ENCODE measurements at places on chromosomes 4 and X.

DNA sequence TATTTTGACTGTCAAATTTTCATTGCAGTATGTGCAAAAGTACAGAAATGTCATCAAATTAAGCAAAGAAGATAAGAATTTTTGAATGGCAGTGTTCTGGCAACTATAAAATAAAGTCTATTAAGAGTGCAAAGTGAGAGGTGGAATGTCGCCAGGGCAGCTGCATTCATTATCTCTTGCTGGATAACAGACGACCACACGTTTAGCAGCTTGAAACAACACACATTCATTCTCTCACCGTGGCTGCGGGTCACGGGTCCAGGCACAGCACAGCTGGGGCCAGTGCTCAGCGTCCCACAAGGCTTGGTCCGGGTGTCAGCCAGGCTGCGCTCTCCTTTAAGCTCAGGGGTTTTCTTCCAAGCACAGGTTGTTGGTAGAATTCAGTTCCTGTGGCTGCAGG lies 113.9 kb downstream of the GPR143 start:
- H3K27ac ChIP-seq: no peak overlapping the region
- no peaks in the 10 kb centered on the region for H3K4me1 ChIP-seq
- no peak overlapping the region for H3K4me3 ChIP-seq
- DNase-seq: peak; percentile 39
- peaks cover 13% of the 10 kb centered on the region for H3K36me3 ChIP-seq

- H3K4me1 ChIP-seq: no peaks in the 10 kb centered on the region
- H3K36me3 ChIP-seq: no peaks in the 10 kb centered on the region
- no peaks in the 10 kb centered on the region for H3K27me3 ChIP-seq
- no peak overlapping the region for H3K27ac ChIP-seq
- no peak overlapping the region for H3K4me3 ChIP-seq
Observed at GRCh38 chr4:163665521-163666331, 171.2 kb downstream of the TMA16 start.

DNA sequence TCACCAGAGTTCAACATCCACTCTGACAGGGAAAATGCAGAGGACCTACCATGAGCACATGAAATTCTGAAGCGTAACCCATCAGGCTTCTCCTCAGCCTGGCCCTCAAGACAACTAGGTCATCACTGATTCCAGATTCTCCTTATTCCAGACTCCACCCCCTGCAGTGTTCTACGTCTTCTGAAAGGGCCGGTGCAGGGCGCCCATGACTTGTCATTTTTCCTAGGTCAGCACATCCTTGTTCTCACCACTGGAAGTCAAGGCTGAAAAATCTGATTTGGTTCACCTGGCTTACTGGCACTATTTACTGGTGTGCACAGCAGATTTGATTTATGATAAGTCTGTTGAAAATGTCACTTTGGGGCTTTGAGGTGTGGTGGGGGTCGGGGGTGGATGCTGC lies 140.9 kb upstream of the KLF3 start:
- H3K27me3 ChIP-seq: no peaks in the 10 kb centered on the region
- no peak overlapping the region for H3K27ac ChIP-seq
- H3K4me3 ChIP-seq: no peak overlapping the region
- no peak for DNase-seq
- no peaks in the 10 kb centered on the region for H3K36me3 ChIP-seq

DNA sequence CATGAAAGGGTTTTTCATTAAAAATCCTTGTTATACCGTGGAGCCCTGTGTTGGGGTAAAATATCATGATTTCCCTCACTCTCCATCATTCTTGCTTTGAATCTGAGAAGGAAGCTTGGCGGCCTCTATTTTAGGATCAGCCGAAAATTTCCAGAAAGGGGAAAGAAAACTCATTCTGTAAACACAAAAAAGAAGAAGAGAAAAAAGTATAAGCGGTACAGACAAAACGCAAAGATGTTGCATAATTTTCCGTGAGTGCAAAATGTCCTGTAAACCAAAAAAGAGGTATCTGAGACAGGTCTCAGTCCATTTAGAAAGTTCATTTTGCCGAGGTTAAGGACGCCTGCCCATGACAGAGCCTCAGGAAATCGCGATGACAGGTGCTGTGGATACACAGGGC lies 5.3 kb downstream of the CSF2RA start:
- H3K4me3 ChIP-seq: no peak overlapping the region
- H3K4me1 ChIP-seq: no peaks in the 10 kb centered on the region
- no peaks in the 10 kb centered on the region for H3K27me3 ChIP-seq
- H3K36me3 ChIP-seq: no peaks in the 10 kb centered on the region
- DNase-seq: no peak

GRCh38 chr4:54063737-54064316 lies 578 bp downstream of the CHIC2 start:
- H3K27ac ChIP-seq: peak overlapping the region; percentile 77
- H3K27me3 ChIP-seq: no peaks in the 10 kb centered on the region

GRCh38 chr4:110967936-110968335 lies 345.1 kb upstream of the PITX2 start:
- DNase-seq: no peak
- H3K36me3 ChIP-seq: no peaks in the 10 kb centered on the region
- no peaks in the 10 kb centered on the region for H3K27me3 ChIP-seq
- no peak overlapping the region for H3K4me3 ChIP-seq
- H3K4me1 ChIP-seq: peaks cover 42% of the 10 kb centered on the region

DNA sequence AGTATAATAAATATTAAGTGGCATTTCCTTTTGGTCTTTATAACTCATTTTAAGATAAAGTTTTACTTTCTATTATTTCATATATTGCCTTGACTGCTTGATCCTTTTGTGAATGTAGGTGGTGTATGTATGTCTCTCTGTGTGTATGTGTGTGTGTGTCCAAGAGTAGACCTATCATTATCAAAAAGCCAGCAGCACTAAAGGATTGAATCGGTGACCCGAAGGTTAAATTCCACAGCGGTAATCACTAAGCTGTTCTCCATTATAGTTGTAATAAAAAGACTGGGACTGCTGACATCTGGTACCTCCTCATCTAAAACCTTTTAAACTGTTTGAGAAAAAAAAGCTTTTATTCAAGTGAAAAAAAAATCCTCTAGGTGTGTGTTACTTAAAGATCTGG lies 1014.8 kb downstream of the PCDH7 start:
- DNase-seq: no peak
- H3K27me3 ChIP-seq: no peaks in the 10 kb centered on the region
- H3K4me3 ChIP-seq: no peak overlapping the region
- no peaks in the 10 kb centered on the region for H3K36me3 ChIP-seq

GRCh38 chr4:112511093-112511802 lies 4.7 kb downstream of the NEUROG2 start:
- H3K36me3 ChIP-seq: no peaks in the 10 kb centered on the region
- no peak overlapping the region for H3K4me3 ChIP-seq
- no peak overlapping the region for H3K27ac ChIP-seq
- H3K4me1 ChIP-seq: peaks cover 3% of the 10 kb centered on the region
- no peak for DNase-seq

DNA sequence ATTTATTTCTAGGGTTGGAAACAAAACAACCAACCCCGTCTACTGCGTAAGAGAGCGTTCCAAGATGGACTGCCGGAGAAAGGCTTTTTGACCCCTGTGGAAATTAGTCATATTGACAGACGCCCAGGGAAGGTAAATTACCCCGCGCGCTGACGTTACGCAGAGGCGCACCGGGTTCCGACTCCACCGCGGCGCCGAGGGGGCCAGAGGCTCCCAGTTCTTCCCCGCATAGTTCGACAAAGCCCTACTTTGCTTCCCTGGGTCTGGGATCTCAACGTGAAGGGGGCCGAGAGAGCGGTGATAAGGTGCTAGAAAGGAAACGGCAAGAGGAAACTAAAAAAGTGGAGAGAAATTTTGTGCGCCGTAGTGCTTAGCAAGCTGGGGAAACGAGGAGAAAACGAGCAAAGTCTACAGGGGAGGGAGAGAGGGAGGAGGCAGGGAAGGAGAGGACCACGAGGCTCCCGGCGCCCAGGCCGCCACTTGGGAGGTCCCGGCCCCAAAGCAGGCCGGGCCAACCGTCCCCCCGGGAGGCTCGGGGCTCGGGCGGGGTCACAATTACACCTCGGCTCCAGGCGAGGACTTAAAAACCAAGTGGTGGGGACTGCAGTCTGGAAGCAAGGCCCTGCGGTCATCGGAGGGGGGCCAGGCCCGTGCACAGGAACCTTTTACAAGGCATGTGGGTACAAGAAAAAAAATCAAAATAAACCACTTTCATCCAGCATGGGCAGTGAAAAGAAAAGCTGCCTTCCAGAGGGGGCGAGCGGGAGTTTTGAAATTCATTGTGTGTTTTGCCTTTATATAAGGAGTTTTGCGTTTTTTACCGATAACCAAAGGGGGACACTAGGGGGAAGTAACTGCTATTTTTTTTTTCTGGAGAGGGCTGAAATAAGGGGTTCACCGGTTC lies 13.2 kb downstream of the HAND2 start:
- H3K27me3 ChIP-seq: no peaks in the 10 kb centered on the region
- no peaks in the 10 kb centered on the region for H3K4me1 ChIP-seq
- no peak overlapping the region for H3K4me3 ChIP-seq
- no peak for DNase-seq
- no peak overlapping the region for H3K27ac ChIP-seq

GRCh38 chrX:23694606-23695005 lies 27.3 kb downstream of the PRDX4 start:
- H3K4me1 ChIP-seq: no peaks in the 10 kb centered on the region
- peak; percentile 40 for DNase-seq
- H3K4me3 ChIP-seq: no peak overlapping the region

DNA sequence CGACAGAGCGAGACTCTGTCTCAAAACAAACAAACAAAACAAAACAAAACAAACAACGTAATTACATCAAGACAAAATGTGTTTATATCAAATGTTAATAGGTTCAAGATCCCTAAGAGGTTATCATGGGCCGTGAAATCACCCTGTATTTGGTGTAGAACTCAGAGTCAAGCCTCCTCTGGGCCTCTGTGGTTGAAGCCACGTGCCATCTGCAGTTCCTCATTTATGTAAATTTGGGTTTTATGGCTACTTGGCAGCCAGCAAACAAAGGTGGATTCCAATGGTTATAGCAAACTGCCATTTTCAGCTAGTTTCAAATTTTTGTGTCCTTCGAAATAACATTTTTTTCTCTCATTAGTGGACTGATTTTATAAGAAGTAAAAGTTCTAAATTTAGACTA lies 16.4 kb downstream of the NSDHL start:
- no peaks in the 10 kb centered on the region for H3K36me3 ChIP-seq
- DNase-seq: no peak
- no peak overlapping the region for H3K4me3 ChIP-seq
- H3K27me3 ChIP-seq: no peaks in the 10 kb centered on the region

DNA sequence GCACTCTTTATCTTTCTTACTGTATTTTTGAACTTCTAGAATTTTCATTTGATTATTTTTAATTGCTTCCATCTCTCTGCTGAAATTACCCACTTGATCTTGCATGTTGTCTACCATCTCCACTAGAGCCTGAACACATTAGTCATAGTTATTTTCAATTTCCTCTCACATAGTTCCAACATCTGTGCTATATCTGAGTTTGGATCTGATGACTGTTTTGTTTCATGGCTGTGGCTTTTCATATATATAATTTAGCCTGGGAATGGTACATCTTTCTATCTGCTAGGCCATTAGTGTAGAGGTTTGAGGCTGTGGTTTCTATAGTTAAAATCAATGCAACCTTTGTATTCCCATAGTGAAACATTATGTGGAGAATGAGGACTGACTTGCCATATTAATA lies 33.2 kb downstream of the NPY2R start:
- no peaks in the 10 kb centered on the region for H3K27me3 ChIP-seq
- H3K4me1 ChIP-seq: no peaks in the 10 kb centered on the region
- H3K4me3 ChIP-seq: no peak overlapping the region
- no peak overlapping the region for H3K27ac ChIP-seq

DNA sequence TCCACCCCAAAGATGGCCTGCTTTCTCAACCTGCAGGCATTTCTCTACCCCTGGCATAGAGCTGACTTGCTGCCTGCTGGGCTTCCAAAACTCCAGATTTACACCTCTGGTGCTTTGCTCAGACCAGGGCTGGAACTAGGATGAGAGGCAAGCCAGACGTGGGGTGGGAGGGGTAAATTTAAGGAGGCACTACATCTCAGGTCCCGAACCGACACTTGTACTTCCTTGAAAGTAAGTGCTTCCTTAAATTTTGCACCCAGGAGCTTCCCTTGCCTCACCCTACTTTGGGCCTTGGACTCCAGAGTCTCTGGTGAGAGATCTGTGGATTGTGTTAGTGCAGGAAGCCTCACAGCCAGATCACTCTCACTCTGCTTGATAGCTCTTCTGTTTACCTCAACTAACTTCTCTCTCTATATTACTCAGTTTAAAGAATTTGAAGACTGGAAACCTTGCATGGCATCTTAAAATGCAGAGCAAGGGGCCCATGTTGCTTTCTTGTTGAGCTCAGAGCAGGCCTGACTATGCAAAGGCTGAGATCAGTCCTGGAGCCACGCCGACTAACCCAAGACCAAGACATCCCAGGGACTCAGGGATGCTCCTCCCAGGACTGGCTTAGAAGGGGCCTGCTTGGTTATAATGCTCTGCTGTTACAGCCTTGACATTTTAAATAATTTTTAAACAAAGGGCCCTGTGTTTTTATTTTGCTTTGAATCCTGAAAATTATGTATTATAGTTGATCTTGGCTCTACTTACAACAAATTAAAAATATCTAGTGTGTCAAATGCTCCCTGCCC lies 145.0 kb upstream of the LEF1 start:
- H3K27ac ChIP-seq: no peak overlapping the region
- no peaks in the 10 kb centered on the region for H3K36me3 ChIP-seq
- no peak for DNase-seq
- H3K4me3 ChIP-seq: no peak overlapping the region
- peaks cover 14% of the 10 kb centered on the region for H3K4me1 ChIP-seq
- H3K27me3 ChIP-seq: no peaks in the 10 kb centered on the region

DNA sequence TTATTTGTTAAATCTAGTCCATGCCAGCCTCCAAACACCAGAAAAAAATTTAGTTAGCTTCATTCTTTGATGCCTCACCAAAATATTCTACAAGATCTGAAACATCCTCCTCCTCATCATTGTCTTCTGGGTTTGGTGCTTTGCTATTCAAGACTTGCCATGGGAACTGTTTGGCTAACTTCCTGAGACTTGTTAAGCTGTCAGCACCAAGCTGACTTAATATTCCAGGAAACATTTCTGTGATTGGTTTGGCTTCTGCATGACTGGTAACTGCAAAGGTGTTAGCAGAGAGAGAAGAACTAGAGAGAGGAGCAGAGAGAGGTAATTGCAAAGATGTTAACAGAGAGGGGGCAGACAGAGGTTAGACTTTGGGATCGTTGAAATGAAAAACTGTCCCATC lies 101.3 kb downstream of the PALLD start:
- no peaks in the 10 kb centered on the region for H3K27me3 ChIP-seq
- H3K36me3 ChIP-seq: no peaks in the 10 kb centered on the region
- DNase-seq: no peak
- H3K4me1 ChIP-seq: peaks cover 5% of the 10 kb centered on the region
- no peak overlapping the region for H3K27ac ChIP-seq
- no peak overlapping the region for H3K4me3 ChIP-seq

All from SJCRH30 (cell line).